MG63 (cell line): ENCODE measurements at places on chromosomes 2 and 18. TPM values are rescaled to one million over a fixed set of nuclear protein-coding genes. Genes with fewer than 3 reads are reported as not detected.

Gene ADRA2B
- 0.03 TPM in 1 of 2 replicates, not detected in the other for total RNA-seq

Gene TUBA3E
- total RNA-seq = not detected in 2 replicates

Gene AQP4
- not detected in 2 replicates for total RNA-seq

Gene AQP12B
- total RNA-seq = not detected in 2 replicates

Gene MROH2A
- not detected in 2 replicates for total RNA-seq
